Stimulated activated CD8-positive, alpha-beta memory T cell treated with anti-CD3 and anti-CD28 coated beads, Interleukin-4, amount 100 ng/mL, for 1 hour (primary cell): ENCODE measurements at places on chromosomes 12 and 14.

GRCh38 chr14:88902850-88903249 lies 78.4 kb downstream of the TTC8 start:
- no peak for DNase-seq

DNA sequence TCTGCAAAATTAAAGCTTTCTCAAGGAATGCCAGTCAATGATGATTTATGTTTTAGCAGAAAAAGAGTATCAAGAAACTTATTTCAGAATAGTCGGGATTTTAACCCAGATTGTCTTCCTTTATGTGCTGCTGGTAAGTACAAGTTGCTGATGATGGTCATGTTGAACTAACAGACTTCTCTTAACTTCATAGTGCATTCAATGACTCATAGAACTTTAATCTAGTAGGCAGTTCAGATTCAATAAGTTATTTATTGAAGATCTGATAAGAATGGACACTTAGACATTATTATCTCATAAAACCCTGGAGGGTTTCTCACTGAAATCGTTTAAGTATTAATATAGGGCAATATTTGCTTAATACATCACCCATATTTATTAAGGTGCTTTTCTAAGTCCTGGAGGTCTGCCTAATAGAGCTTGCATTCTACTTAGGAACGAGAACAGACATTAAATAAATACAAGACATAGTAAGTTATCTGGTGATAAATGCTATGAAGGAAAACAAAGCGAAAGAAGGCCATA lies 33.8 kb downstream of the TOGARAM1 start:
- DNase-seq: no peak

- DNase-seq: no peak
Measured at GRCh38 chr14:71119075-71119474, 211.8 kb downstream of the PCNX1 start.

DNA sequence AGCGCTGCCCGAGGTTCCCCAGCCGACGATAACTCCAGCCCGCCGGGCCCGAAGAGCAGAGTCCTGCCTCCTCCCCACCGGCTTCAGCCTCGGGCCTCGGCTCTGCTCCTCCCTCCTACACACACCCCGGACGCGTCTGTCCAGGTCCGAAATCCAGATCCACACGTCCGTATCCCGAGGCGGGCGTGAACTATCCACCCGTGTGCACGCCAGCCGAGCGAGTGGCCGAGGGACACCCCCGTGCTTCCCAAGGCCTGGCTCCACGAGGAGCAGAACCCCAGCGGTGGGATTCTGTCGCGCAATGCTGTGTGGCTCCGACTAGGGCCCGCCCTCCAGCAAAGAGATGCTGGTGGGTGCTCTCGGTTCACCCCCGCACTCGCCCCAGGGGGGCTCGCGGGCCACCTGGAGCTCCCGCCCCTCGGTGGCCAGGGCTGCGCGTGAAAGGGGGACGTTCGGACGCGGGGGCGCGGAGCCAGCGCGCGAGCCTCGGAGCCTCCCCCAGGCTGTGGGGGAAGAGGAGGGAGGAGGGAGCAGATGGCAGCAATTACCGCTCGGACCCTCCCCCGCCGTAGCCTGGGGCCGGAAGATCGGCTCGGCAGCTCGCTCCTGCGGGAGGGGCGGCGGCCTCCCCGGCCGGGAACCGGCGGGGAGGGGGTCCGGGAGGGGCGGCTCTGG lies 18.9 kb upstream of the ANKRD33 start:
- DNase-seq: no peak

DNA sequence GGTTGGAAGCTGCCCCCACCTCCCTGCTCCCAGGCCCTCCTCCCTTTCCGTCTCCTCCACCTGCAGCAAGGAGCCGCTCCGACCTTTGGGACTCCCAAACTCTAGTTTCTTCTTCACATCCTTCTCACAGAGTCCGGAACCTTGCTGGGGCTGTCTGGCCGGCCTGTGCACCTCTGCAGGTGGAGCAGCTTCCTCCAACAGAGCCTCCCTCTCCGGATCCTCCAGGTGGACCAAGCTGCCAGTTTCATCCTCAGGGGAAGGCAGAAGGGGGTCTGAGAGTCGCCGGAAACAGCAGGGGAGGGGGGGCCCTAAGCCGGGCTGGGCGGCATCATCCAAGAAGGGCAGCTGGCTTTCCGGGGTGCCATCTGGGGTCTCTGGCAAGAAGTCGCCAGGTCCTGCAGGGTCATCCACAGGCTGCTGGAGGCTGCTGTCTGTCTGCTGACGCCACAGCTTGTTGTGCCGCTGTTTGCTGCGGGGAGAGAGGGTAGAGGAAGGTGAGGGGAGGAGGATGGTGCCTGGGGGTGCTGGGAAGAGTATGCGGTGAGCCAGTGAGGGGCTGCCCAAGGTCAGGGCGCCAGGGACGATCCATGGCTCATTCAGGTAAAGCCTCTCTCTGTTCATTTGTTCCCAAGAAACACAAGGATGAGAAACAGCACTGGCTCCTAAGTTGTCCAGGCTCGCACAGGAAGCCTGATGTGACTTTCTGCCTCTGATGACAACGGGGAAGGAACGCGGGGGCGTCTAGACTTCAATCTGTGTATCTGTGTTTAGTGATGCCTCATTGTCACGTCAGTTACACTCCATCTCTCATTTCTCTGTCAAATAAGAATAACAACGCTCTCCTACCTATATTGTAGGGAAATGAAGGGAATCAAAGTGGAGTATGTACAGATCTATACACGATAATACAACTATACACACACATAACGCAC lies 61.3 kb upstream of the CORO1C start:
- no peak for DNase-seq
